CD8-positive, alpha-beta memory T cell (primary cell): ENCODE measurements at places on chromosomes 4 and X. TPM values are rescaled to one million over a fixed set of nuclear protein-coding genes. Genes with fewer than 3 reads are reported as not detected.

FHIP1A gene
- 0.15 TPM for total RNA-seq

HNRNPD gene
- total RNA-seq = 475 TPM

GRCh38 chr4:99179626-99180025 is 35.5 kb upstream of the ADH4 start:
- H3K27me3 ChIP-seq = no peaks in the 10 kb centered on the region
- H3K4me3 ChIP-seq = no peak overlapping the region
- H3K4me1 ChIP-seq = no peaks in the 10 kb centered on the region
- DNase-seq = no peak
- H3K27ac ChIP-seq = no peak overlapping the region

- H3K36me3 ChIP-seq = no peaks in the 10 kb centered on the region
- no peak overlapping the region for H3K27ac ChIP-seq
- no peak for DNase-seq
- H3K27me3 ChIP-seq = no peaks in the 10 kb centered on the region
- no peak overlapping the region for H3K4me3 ChIP-seq
These were observed 16.7 kb upstream of the WDR44 start for GRCh38 chrX:118329175-118329574.

DNA sequence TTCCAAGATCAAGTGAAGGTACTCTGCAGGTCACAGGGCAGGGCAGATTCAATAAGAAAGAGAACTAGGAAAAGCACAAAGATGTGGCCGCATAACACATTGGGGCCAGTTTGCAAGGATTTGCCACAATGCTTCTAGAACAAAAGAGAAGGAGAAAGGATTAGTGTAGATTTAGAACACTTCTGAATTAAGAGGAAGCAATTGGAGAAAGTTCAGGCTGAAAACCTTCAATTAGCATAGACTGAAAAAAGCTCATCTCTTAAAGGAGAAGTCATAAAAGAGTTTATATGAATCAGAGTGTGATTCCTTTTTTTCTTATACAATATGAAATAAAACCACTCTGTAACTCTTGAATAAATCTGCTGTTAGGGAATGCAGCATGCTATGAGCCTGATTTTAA is 215.6 kb upstream of the FAT1 start:
- no peak overlapping the region for H3K4me3 ChIP-seq
- no peaks in the 10 kb centered on the region for H3K27me3 ChIP-seq
- H3K4me1 ChIP-seq = no peaks in the 10 kb centered on the region
